LHCN-M2 (cell line): ENCODE measurements at places on chromosomes 12 and 14. TPM values are rescaled to one million over a fixed set of nuclear protein-coding genes. Genes with fewer than 3 reads are reported as not detected.

GRCh38 chr12:43331935-43332334, 220.1 kb downstream of the ADAMTS20 start:
- no peak for DNase-seq

Gene PLXNC1
- total RNA-seq: 0.34 and 0.58 TPM in 2 replicates

GRCh38 chr12:1464925-1465324, 129.5 kb downstream of the FBXL14 start:
- DNase-seq: no peak

Gene PPFIA2
- not detected in 2 replicates for total RNA-seq

GRCh38 chr12:105352052-105352451, 21.6 kb downstream of the C12orf75 start:
- no peak for DNase-seq

GRCh38 chr12:61757831-61758505, 502.2 kb upstream of the USP15 start:
- no peak for DNase-seq

- DNase-seq: no peak
Measured at GRCh38 chr14:67620217-67620785, 581 bp downstream of the ARG2 start.

Gene SYCP3
- 0.34 TPM in 1 of 2 replicates, not detected in the other for total RNA-seq

- no peak for DNase-seq
Measured at GRCh38 chr14:68571114-68571591, 221.7 kb downstream of the ZFP36L1 start.

DNA sequence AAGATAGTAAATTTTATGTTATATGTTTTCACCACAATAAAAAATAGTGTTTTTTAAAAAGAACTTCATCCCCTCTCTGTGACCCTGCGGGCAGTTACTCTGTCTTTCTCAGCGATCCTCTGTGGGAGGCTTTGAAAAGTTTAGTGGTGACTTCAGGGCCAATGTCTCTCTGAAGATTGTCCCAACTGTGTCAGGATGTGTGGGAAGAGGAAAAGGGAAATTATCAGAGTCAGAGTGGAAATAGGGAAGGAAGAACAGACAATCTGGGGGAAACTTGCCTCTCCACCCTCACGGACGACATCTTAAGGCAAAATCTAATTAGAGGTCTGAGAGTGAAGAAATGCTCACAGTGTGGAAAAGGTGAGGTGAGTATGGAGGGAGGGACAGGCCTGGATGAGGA, 3.5 kb upstream of the OR10P1 start:
- no peak for DNase-seq

- no peak for DNase-seq
Measured at GRCh38 chr14:68479247-68479646, 313.6 kb downstream of the ZFP36L1 start.

Gene ANKS1B
- 0.06 and 0.11 TPM in 2 replicates for total RNA-seq

GRCh38 chr12:93094988-93095737, 166.1 kb upstream of the EEA1 start:
- DNase-seq: no peak

Gene LRCOL1
- not detected in 2 replicates for total RNA-seq

DNA sequence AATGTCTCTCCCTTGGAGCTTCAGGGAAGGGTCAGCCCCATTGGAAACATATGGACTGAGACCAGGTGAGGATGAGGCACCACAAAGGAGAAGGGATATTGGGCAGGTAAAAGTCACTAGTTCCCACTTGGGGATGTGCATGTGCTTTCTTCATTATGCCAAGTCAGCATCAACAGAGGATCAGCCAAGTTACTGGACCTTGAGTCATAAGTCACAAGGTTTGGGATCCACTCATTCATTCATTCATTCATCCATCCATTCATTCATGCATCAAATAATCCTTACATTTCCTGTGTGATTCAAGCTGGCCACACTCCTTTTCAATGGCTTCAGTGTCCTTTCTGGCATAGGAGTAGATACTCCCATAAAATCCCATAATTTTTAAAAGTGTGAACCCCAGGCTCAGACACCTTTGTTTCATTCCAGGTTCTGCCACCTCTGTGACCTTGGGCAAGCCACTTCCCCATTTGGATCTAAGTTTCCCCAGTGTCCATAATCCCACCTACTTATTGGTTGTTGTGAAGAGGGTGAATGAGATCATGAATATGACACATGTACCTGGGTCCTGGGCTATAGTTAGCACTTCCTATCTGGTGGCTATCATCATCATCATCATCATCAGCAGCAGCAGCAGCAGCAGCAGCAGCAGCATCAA, 162.1 kb upstream of the LHX5 start:
- no peak for DNase-seq

Gene MYH7
- total RNA-seq: 0.06 and 0.17 TPM in 2 replicates

DNA sequence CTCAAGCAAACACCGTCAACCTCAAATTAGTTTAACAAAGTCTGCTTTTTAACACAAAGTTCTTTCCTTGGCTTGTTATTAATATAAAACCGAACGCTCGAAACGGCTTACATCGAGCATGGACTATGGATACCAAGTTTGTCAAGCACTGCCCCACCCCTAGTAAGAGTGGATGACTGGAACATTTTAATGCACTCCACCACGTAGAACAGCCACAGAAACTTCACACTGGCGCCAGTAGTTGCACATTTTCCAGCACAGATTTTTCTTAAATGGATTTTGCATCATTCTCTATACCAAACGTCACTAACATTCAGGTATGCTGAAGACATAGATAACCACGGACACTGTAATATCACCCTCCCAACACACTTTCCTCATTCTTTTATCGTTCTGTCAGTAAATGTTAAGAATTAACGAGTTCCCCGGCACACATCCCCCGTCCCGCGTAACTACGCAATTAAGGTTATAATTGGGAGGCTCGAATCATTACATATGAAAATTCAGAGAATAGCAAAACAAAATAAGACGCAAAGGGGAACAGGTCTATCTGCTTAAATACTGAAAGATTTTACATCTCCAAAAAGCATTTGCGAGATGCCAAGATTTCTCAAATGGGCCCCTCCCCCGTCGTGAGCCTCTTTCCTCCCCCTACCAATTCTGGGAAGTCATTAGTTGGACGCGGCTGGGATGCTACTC, 990 bp downstream of the FERMT2 start:
- peak; percentile 63 for DNase-seq

GRCh38 chr12:69835081-69835480, 10.1 kb downstream of the MYRFL start:
- no peak for DNase-seq

Gene SPTLC2
- 12.5 and 15.6 TPM in 2 replicates for total RNA-seq

DNA sequence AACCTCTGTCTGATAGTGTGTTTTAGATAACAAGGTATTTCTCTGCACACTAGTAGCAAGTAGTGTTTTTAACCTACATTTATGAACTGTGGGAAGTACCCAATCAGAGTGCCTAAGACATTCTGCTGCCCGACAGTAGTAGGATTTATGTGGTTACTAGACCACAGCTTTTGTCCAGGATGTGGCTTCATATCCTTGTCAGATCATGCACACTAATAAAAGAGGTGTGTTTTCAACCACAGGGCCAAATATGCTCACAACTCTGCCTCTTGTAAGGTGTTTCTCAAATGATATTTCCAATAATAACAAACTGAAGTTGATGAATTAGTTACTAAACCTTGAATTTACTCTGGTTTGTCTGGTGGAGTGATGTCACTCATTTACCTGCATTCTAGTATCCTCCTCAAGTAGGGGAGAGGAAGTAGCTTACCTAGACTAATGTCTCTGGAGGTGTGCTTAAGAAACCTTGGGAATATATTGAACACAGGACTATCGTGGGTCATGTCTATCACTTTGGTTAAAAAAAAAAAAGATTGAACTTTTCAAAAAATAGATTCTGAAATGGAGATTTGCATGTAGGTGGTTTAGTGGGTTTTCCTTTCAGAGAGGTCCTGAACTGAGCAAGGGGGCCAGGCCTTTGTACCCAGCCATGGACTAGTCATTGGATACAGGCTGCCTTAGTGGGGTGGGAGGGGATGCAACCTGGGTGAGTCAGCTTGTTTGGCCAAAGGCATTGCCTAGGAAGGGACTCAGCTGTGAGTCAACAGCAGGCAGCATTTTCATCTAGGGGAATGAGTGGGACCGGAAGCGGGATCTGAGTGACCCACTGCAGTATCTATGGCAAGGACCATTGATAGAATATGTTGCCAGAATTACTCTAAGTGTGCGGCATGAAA, 14.1 kb downstream of the FBXW8 start:
- DNase-seq: peak; percentile 87
